Naive thymus-derived CD4-positive, alpha-beta T cell (primary cell): ENCODE measurements at places on chromosomes 12 and 14. TPM values are rescaled to one million over a fixed set of nuclear protein-coding genes. Genes with fewer than 3 reads are reported as not detected.

The NKX2-8 gene
- total RNA-seq = not detected

The SLC17A8 gene
- total RNA-seq = not detected

- DNase-seq = no peak
Observed at GRCh38 chr12:20101046-20101445, 267.3 kb upstream of the PDE3A start.

- DNase-seq = no peak
Observed at GRCh38 chr14:72423957-72424356, 469.9 kb downstream of the DPF3 start.

- no peak for DNase-seq
Observed at GRCh38 chr12:113909776-113910420, 56.2 kb downstream of the RBM19 start.

- no peak for DNase-seq
Observed at GRCh38 chr12:10741845-10742244, 18.7 kb upstream of the YBX3 start.
